ENCODE measurements at places on chromosomes 2 and 18. TPM values are rescaled to one million over a fixed set of nuclear protein-coding genes. Genes with fewer than 3 reads are reported as not detected.

NOSTRIN gene
- 7.8 TPM for total RNA-seq

LAMA3 gene
- 27.2 TPM for total RNA-seq

DNA sequence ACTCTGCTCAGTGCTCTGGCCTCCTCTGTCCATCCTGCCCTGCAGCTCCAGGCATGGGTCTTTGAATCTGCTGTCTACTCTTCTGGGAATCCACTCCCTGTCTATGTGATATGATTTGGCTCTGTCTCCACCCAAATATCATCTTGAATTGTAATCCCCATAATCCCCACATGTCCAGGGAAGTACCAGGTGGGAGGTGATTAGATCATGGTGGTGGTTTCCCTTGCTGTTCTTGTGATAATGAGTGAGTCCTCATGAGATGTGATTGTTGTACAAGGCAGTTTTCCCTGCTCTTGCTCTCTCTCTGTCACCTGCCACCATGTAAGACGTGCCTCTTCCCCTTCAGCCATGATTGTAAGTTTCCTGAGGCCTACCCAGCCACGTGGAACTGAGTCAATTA is 881.8 kb upstream of the ID2 start:
- no peak overlapping the region for H3K27ac ChIP-seq
- no peak for DNase-seq
- H3K4me3 ChIP-seq: no peak overlapping the region
- no peaks in the 10 kb centered on the region for H3K36me3 ChIP-seq
- H3K27me3 ChIP-seq: no peaks in the 10 kb centered on the region

- no peaks in the 10 kb centered on the region for H3K4me1 ChIP-seq
- DNase-seq: no peak
- H3K27me3 ChIP-seq: no peaks in the 10 kb centered on the region
- no peak overlapping the region for H3K4me3 ChIP-seq
Observed at GRCh38 chr2:11872247-11872947, 126.0 kb downstream of the LPIN1 start.

DNA sequence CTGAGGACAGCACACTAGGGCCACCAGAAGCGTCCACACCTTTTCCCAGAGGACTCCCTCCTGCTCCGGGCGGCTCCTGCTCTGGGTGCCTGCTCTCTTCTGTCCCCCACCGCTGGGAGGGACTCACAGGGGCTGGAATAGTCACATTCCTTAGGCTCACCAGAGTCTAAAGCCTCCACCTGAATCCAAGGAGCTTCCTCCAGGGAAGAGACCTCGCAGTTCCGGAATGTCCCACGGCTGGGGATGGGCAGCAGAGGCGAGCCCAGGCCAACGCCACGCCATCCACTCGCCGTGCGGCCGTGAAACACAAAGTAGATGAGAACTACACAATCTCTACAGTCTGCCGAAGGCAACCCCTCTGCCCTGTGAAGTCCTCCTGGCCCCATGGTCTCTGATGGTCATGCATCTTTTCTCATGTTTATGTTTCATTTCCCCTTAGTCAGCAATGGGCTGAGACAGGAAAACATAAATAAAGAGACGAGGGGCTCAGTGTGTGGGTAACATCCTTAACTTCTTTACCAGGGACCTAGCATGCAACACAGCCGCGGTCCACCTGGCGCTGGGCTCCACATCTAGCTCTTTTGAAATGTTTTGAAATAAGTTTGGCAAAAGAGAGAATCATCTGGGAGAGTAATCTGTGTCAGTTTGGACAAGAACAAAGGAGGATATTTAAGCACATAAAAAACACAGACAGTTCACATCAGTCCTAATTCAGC is 98.4 kb downstream of the PXDN start:
- no peaks in the 10 kb centered on the region for H3K27me3 ChIP-seq
- no peak overlapping the region for H3K4me3 ChIP-seq
- peaks cover 47% of the 10 kb centered on the region for H3K36me3 ChIP-seq
- H3K4me1 ChIP-seq: peaks cover 4% of the 10 kb centered on the region
- DNase-seq: no peak
- peak overlapping the region; percentile 58 for H3K27ac ChIP-seq

COL3A1 gene
- total RNA-seq: 411 TPM

ZEB2 gene
- 74.6 TPM for total RNA-seq

DNA sequence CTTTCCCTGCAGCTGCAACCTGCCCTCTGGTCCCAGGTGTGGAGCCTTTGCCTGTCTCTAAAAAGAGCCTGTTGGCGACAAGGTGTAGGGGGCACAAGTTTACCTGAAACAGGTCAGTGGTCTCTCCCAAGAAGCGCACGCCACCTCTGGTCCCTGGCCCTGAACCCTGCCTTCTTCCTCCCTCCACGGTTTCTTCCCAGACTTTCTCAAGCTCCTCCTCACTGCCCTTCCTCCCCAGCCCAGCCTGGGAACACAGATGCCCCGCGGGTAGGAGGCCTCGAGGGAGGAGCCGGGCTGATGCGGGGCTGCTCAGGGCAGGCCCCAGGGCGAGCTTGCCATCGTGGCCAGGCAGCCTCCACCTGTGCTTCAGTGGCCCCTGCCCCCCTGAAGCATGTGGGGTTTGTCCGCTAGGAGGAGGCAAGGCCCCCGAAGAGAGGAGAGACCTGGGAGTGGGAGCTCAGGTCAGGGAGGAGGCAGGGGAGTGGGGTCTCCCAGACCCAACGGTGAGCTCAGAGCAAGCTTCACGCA is 89.5 kb downstream of the SMAD7 start:
- peaks cover 28% of the 10 kb centered on the region for H3K36me3 ChIP-seq
- DNase-seq: no peak
- no peaks in the 10 kb centered on the region for H3K27me3 ChIP-seq

GRCh38 chr2:109615637-109616144 is 1.5 kb downstream of the SOWAHC start:
- H3K4me3 ChIP-seq: peak overlapping the region; percentile 72
- H3K27me3 ChIP-seq: no peaks in the 10 kb centered on the region
- H3K36me3 ChIP-seq: peaks cover 5% of the 10 kb centered on the region
- no peak for DNase-seq
- peaks cover 21% of the 10 kb centered on the region for H3K4me1 ChIP-seq
- peak overlapping the region; percentile 93 for H3K27ac ChIP-seq

GRCh38 chr18:48636436-48636835 is 97.6 kb downstream of the CTIF start:
- no peaks in the 10 kb centered on the region for H3K27me3 ChIP-seq
- no peaks in the 10 kb centered on the region for H3K4me1 ChIP-seq
- no peak overlapping the region for H3K27ac ChIP-seq
- no peak overlapping the region for H3K4me3 ChIP-seq
- peaks cover 1% of the 10 kb centered on the region for H3K36me3 ChIP-seq

DNA sequence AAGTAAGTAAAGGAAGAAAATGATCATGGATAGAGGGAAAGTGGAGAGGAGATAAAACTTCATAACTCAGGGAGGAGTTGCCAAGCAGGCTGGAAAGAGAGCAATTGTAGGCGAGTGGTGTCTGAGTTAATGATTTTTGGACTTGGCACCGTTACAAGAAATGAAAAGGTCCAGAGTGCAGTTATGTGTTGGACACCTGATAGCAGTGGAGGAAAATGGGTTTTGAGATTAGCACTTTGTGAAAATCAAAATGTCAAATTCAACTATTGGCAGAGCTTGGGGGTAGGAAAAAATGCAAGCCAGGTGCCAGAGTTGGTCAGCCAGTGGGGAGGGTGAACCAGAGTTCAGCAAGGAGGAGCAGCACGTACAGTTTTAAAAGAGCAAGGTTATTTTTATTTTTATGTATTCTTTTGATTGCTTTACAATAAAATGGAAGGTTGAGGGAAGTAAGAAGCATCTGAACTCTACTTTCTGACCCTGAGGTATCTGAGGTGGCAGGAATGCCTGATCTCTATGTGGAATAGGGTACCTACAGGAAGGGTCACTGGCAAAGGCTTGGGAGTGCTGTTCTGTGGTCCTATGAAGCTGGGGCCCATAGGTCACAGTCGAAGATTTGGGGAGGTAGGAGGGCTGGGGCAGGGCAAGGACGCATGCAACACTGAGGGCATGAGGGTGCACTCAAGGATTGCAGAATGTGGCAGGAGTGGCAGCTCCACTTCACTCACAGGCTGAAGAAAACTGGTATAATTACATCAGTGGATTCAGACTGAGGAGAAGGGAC is 127.5 kb downstream of the CD8B2 start:
- H3K27me3 ChIP-seq: no peaks in the 10 kb centered on the region
- DNase-seq: no peak
- no peak overlapping the region for H3K4me3 ChIP-seq

GRCh38 chr2:175034716-175035115 is 29.5 kb upstream of the CHN1 start:
- H3K27me3 ChIP-seq: no peaks in the 10 kb centered on the region
- DNase-seq: no peak
- no peaks in the 10 kb centered on the region for H3K36me3 ChIP-seq
- no peaks in the 10 kb centered on the region for H3K4me1 ChIP-seq
- no peak overlapping the region for H3K4me3 ChIP-seq

DNA sequence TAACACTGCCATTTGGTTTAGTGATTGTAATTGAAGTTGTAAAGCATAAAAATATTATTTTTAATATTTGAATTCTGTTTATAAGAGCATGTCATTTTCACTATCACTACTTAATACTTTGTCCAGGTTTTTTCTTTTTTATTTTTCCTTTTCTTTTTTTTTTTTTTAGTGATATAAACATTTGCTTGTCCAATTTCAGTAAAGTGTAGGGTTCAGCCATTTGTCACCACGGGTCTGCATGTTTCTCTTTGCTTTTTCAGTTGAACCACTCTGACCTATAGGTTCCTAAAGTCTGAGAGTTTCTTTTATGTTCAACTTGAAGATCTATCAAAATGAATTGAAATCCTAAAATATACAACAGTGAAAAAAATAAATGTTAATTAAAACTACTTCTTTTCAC is 48.5 kb upstream of the SPAG16 start:
- H3K4me3 ChIP-seq: no peak overlapping the region
- H3K4me1 ChIP-seq: no peaks in the 10 kb centered on the region
- H3K27ac ChIP-seq: no peak overlapping the region
- no peaks in the 10 kb centered on the region for H3K36me3 ChIP-seq
- no peaks in the 10 kb centered on the region for H3K27me3 ChIP-seq

DNA sequence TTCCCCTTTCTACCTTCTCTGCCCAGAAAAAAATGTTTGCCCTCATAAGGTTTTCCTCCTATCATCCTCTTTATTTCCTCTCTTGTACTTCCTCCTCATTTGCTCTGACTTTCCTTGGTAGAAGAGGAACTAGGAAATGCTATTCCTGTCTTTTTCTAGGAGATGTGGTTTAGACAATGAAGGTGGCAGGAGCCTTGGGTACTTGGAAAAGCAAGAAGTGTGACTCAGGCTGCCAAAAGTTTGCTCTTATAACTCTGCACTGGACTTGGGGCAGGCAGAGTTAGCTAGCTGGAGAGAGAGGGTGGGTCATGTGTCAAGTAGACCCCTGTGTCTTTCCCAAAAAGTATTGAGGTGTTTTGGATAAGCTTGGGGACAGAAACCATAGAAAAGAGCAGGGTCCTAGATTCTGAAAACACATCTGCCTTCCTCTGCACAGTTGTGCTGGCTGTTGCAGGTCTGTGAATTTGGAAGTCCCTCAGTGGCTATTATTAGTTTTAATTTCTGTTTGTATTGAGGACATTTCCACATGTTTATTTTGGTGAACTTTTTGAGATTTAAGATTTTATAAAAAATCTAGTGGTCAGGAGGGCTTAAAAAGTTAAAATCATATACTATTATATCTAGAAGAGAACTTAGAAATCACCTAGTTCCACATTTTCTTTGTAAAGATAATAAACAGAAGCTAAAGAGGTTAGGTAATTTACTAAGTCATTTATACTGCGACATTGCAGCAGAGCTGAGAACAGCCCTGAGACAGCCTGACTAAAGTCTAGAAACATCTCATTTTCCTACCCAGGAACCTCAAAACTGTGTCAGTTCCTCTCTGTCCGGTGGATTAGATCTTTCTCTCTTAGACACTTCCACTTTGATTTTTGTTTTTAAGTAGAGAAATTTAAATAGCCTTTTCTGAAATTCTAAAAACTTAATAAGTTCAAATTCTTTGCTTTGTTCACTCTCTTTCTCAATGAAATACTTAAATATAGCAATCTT is 16.0 kb downstream of the INSIG2 start:
- H3K4me3 ChIP-seq: no peak overlapping the region
- peaks cover 25% of the 10 kb centered on the region for H3K36me3 ChIP-seq
- no peak overlapping the region for H3K27ac ChIP-seq
- no peaks in the 10 kb centered on the region for H3K4me1 ChIP-seq
- H3K27me3 ChIP-seq: no peaks in the 10 kb centered on the region

TAF4B gene
- 3.0 TPM for total RNA-seq

ZAP70 gene
- total RNA-seq: 2.7 TPM

- H3K4me1 ChIP-seq: peaks cover 26% of the 10 kb centered on the region
- no peaks in the 10 kb centered on the region for H3K36me3 ChIP-seq
- H3K27me3 ChIP-seq: no peaks in the 10 kb centered on the region
- no peak overlapping the region for H3K4me3 ChIP-seq
- H3K27ac ChIP-seq: no peak overlapping the region
Observed at GRCh38 chr2:100200985-100201384, 58.6 kb upstream of the AFF3 start.

DNA sequence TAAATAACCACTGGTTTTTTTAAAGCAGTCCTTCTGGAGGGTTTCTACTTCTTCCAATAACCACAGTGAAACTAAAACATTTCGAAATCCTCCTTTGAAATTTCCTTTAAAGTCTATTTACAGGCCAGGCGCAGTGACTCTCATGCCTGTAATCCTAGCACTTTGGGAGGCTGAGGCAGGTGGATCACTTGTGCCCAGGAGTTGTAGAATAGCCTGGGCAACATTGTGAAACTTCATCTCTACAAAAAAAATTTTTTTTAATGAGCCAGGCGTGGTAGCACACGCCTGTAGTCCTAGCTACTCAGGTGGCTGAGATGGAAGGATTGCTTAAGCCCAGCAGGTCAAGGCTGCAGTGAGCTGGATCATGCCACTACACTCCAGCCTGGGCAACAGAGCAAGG is 15.2 kb downstream of the KIDINS220 start:
- H3K27ac ChIP-seq: peak overlapping the region; percentile 75
- H3K4me3 ChIP-seq: peak overlapping the region; percentile 5
- peaks cover 41% of the 10 kb centered on the region for H3K36me3 ChIP-seq
- DNase-seq: no peak

DNA sequence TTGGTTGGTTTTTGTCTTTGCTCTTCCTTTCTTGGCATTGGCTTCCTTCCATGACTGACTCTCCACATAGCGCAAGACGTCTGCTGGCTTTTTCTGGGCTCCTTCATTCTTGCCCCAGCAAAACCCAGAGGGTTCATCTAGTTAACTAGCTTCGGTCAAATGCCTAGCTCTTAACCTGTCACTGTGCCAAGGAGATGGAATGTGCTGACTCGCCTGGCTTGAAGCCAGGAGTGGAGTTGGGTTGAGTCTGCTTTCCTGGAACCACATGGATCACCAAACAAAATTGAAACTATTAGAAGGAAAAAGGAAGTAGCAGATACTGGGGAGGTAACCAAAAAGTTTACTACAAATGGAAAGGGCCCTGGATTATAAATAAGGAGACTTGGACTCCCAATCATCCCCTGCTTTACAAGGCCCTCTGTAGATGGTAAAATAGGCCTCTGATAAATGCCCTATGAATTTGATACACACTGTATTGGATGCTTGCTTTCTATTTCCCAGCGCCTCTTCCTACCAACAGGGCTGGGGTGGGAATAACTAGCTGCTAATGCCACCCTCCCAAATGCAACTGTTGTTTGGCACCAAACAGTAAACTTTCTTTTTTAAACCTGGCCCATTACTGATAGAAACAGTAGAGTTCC is 11.3 kb downstream of the MALT1 start:
- H3K36me3 ChIP-seq: peaks cover 20% of the 10 kb centered on the region
- no peaks in the 10 kb centered on the region for H3K4me1 ChIP-seq
- no peak overlapping the region for H3K27ac ChIP-seq
- H3K4me3 ChIP-seq: no peak overlapping the region

FMNL2 gene
- 12.0 TPM for total RNA-seq
